ENCODE measurements at places on chromosomes 13 and 19.

DNA sequence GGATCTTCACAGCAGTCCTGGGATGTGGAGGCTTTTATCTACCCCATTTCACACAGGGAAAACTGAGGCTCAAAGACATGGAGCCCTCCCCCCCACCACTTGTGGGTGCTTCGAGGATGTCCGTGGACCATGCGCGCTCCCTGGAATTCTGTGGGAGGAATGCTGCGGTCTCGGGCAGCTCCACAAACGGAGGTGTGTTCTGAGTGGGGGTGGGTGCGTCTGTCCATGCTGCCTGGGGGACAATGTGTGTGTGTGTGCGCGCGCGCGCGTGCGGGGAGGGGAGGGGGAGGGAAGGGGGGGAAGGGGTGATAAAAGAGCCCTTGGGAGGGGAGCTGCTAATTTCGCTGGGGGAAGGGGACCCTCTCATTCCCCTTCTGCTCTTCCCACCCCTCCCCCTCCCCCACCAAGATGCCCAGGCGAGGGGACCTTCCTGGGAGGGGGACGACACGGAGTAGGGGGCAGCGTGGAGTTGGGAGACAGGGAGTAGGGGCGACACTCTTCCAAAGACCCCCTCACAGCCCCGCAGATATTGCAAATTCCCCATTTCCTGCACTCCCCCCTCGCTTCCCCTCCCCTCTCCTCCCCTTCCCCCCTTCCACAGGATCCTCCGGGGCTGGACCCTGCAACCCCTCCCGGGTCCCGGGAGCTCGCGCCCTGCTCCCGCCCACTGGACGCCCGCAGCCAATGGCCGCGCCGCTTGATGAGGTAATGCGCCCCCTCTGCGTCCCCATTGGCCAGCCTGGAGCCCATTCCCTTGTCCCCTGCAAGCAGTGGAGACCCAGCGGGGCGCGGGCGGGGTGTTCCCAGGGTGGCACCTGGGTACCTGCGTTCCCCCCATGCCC lies 18.9 kb upstream of the ZNRF4 start:
- no peak for DNase-seq

DNA sequence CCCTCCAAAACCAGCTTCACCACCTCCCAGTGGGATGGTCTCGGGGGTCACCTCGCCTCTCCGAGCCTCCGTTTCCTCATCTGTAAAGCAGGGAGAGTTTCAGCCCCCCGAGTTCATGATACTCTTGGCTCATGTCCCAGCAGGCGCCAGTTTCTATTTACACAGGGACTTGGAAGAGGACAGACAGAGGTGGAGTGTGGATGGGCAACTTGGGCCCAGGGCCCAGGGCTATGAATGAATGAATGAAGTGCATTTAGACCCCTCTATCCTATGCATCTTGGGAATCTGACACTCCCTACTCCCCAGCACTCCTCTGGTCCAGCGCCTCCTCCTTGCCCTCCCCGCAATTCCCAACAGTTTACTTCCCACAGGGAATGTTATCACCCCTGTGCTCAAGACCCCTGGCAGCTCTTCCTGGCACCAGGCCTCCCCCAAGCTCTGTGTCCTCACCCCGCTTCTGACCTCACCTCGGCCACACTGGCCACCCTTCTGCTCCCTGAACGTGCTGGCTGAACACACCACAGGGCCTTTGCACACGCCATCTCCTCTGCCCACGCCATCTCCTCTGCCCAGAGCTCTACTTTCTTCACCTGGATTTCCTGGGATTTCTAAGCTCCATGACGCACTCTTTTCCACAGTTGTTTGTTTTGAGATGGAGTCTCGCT lies 4.9 kb upstream of the C2CD4C start:
- no peak for DNase-seq

GRCh38 chr19:41753159-41753558 lies 2.2 kb upstream of the CEACAM6 start:
- peak; percentile 63 for DNase-seq

DNA sequence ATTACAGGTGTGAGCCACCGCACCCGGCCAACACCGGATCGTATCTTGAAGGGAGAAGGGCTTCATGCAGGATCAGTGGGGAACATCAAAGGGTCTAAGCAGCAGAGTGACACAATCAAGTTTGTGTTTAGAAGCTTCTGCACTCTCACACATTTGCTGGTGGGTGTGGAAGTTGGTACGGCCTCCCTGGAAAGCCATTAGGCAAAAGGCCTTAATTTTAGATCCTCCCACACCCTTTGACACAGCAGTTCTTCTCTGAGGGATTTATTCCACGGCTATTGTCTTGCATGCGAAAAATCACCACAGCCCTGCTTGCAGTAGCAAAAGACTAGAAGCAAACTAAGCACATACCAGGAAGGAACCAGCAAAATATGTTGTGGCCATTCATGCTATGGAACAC lies 18.3 kb upstream of the SLC1A5 start:
- DNase-seq: no peak

- DNase-seq: no peak
Measured at GRCh38 chr13:113086031-113086750, 19.4 kb upstream of the F7 start.

- DNase-seq: no peak
Measured at GRCh38 chr19:48607359-48607755, 815 bp downstream of the SPACA4 start.

- DNase-seq: no peak
Measured at GRCh38 chr19:47713046-47714021, at the start of gene EHD2. TSS of gene EHD2 (plus strand) at chr19:47713422. CDS start at chr19:47716613, 3,191 bp downstream.

- no peak for DNase-seq
Measured at GRCh38 chr13:80336776-80337287, 4.1 kb downstream of the SPRY2 start.

DNA sequence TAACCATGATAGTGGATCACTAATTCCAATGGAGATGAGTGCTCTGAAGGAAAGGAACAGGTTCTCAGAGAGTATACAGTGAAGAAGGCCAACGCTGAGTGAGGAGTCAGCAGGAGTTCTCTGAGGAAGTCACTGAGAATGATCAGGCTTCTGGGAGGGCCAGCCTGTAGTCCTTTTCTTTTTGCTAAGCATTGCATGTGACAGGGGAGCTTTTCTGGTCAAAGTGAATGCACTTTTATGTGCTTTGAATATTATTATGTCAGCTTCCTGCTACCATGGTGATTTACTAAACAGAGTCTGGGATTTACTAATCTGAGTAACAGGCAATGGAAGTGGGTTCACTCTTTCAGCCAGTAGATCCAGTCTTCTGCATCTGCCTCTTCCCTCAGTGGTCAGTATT lies 81.1 kb upstream of the SERP2 start:
- DNase-seq: no peak

DNA sequence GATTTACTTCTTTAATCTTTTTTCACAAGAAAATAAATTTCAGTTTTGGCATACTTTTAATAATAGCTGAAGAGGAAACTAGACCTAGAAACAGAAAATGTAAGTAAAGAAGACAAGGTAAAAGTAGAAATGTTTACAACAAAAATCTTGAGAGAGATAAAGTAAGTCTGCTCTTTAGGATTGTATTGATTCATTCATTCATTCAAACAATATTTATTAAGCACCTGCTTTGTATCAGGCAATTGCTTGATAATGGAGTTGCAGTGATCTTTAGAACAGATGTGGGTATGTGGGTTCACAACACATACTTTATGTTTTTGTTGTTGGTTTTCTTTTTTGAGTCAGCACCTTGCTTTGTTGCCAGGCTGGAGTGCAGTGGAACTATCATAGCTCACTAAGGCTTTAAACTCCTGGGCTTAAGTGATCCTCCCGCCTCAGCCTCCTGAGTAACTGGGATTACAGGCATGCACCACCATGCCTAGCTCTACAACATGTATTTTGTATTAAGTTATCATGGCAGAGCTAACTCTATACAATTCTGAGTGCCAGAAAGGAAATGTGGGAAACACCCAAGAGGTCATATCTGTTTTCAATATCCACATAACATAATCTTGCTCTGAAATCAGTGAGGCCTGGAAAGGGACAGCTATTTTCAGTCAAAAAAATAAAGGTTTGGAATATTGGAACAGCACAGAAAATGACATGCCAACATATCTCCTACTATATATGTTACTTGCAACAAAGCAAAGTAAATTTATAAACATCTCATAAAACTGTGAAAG lies 8.8 kb upstream of the SPART start:
- DNase-seq: no peak

DNA sequence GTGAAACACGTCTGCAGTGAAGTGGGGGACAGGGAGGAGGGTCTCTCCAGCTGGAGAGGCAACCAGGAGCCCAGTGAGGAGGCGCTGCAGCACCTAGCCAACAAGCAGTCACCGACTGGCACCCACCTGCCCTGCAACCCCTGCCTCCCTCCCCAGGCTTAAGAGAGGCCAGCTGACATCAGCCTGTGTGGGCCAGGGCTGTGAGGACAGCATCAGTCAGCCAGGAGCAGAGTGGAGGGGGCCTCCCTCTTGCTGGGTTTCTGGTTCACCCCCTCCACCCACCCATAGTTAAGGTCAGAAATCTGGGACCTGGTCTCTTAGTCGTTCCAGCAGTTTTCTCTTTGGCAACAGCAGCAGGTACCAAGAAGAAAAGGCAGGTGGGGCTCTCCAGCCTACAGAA lies 25.5 kb upstream of the CCNP start:
- DNase-seq: no peak

DNA sequence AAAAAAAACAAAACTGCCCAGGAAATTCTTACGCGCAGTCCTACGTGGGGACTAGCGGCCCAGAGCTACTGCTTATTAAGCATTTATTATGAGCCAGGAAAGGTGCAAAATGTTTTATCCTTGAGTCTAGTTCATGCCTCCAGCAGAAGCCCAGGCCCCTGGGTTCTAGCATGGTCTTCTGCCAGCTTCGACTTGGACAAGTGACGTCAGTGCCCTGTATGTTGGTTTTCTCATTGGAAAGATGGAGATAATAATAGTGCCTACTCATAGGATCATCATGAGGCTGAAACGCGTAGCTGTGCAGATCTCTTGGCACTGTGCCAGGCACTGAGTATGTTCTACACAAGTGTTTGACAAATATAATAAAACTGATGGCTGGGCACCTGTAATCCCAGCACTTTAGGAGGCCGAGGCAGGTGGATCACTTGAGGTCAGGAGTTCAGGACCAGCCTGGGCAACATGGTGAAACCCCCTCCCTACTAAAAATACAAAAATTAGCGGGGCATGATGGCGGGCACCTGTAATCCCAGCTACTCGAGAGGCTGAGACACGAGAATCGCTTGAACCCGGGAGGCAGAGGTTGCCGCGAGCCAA lies 12.4 kb upstream of the SULT2B1 start:
- DNase-seq: no peak

DNA sequence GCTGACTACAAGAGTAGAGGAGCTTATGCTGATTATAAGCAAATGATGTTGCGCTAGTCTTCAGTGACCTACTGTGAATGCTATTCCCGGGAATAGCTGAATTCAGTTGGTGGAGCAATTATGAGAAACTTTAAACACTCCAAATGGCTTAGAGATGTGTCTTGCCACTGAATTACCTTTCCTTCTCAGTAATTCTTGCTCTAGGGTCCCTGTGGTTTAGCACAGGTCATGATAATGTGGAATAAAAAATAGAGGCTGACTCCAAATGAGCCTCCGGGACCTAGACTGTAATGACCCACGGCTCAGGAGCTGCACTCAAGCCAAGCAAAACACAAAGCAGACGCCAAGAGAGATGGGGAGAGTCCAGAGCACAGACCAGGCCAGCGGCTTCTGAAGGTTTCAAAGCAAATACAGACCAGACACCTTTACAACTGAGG lies 124.7 kb downstream of the RGCC start:
- DNase-seq: no peak

DNA sequence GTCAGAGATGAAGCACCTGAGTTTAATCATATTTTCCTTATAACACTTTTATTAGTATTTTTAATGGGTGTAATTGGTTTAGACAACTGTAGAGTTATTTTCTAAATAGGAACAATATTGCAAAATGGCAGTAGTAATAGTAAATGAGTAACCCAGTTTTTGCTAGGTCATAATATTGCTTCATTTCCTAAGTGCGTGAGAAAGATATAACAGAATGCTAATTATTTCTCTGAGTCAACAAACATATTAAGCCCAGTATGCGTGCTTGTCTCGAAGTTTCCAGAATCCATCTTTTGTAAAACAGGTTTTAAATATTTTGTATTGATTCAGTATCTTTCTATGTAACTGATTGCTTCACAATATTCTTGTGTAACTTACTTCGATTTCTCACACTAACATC lies 315.3 kb downstream of the MYO16 start:
- no peak for DNase-seq

DNA sequence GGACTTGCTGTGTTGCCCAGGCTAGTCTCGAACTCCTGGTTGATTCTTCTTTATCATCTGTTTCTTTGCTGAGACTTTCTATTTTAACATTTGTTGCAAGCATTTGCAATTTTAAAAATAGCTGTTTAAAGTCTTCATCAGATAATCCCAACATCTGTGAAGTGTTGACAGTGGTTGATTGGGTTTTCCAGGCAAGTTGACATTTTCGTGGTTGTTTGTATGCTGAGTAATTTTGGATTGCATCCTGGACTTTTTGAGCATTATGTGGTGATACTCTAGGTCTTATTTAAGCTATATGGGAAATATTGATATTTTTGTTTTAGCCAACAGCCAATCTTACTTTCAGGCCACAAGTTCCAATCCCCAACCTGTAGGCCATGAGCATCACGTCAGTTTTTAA lies 25.1 kb downstream of the AP1M1 start:
- no peak for DNase-seq

DNA sequence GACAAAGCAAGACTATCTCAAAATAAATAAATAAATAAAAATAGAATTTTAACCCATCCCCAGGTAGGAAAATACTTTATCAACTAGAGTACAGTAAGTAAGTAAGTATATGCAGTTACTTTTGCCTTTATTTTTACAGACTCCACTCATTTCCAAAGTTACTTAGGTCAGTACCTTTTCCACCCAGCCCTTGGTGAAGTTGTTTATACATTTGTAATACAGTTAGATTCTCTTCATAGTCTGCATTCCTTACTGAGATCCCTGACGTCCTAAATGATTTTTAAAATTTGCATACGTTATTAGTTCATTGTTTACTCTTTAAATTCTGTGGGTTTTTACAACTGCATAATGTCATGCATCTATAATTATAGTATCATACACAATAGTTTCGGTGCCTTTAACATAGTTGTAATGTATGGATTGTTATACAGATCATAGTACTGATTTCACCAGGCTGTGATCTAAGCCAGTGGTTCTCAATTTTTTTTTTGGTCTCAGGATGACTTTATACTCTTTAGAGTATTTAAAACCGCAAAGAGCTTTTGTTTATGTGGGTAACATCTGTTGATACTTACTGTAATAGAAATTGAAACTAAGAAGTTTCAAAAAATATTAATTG lies 10.4 kb downstream of the SETDB2 start:
- no peak for DNase-seq

GRCh38 chr13:40470660-40471059 lies 195.8 kb downstream of the FOXO1 start:
- DNase-seq: no peak

GRCh38 chr13:112159575-112160547 lies 92.9 kb downstream of the SOX1 start:
- DNase-seq: no peak
